ENCODE measurements at places on chromosomes 1 and 21. TPM values are rescaled to one million over a fixed set of nuclear protein-coding genes. Genes with fewer than 3 reads are reported as not detected.

GRCh38 chr1:248844526-248844925 lies 6.5 kb downstream of the ZNF672 start:
- no peak for DNase-seq

GRCh38 chr1:92484472-92485380 lies 2.0 kb downstream of the GFI1 start:
- DNase-seq = peak; percentile 28

- no peak for DNase-seq
Observed at GRCh38 chr1:150362721-150363425, 1.1 kb upstream of the RPRD2 start.

DNA sequence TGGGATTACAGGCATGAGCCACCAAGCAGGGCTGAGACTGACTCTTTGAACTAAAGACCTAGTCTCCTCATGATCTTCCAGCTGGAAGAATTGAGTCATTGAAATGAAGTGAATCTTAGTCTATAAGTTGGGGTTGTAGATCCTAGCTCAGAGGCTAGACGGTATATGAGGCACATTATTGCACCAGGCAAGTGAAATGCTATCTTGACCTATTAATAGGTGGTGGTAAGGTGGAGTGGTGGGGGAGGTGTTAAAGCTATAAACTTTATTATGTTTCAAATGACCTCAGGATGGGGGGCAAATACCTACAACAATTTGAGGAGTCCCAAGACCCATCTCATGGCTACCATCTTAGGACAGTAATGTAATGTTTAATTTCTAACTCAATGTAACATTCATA lies 36.8 kb upstream of the SLC16A1 start:
- DNase-seq = no peak

GRCh38 chr1:51842261-51842660 lies 36.3 kb downstream of the NRDC start:
- DNase-seq = no peak

DNA sequence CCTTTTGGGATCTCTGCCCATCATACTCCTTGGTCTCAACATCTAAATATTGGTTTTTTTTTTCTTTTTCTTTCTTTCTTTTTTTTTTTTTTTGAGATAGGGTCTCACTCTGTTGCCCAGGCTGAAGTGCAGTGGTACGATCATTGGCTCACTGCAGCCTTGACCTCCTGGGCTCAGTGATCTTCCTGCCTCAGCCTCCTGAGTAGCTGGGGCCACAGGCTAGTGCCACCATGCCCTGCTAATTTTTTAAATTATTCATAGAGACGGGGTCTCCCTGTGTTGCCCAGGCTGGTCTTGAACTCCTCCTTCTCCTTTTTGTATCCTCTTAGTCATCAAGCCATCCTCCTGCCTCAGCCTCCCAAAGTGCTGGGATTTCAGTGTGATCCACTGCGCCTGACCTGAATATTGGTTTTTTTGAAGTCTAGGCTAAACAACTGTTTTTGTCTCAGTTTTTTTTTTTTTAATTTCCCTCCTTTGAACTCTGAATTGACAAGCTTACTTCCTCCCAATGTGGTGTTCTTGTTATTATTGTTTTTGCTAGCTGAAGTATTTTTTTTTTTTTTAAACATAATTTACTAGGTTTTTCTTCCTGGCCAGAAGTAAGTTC lies 30.9 kb downstream of the MAPKAPK2 start:
- no peak for DNase-seq

- peak; percentile 77 for DNase-seq
Observed at GRCh38 chr1:2199042-2199810, 4.7 kb upstream of the FAAP20 start.

DNA sequence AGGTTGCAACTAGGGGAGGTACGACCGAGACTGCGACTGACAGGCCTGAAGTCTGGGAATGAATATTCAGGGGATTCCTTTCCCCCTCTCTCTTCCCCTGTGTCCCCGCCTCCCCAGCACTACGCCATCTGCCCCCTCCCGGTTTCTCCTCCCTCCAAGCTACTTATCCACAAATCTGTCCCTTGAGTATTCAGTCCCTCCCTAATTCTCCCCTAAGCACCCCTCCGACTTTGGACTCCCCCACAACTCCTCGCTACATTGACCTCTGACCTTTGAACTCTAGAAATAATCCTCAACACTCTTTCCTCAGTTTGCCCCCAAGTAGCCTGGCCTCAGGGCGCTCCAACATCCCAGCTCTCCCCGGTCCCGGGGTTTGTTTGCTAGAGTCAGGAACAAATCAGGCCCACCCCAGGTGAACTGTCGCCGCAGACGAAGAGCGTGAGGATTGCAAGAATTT lies 393 bp downstream of the LYSMD1 start:
- no peak for DNase-seq

GRCh38 chr1:93416183-93416582 lies 31.7 kb upstream of the FNBP1L start:
- no peak for DNase-seq

- peak; percentile 51 for DNase-seq
Observed at GRCh38 chr1:171286032-171286705, 27.8 kb upstream of the FMO4 start.

- no peak for DNase-seq
Observed at GRCh38 chr1:171948511-171948910, 107.2 kb downstream of the DNM3 start.

OVAAL gene
- not detected for total RNA-seq

TNFRSF1B gene
- total RNA-seq = 0.07 TPM
